ENCODE measurements at places on chromosomes 2 and 18.

- DNase-seq: no peak
These were observed 154.3 kb downstream of the RNF152 start for GRCh38 chr18:61738488-61738887.

GRCh38 chr2:30914456-30914855 lies 107.2 kb upstream of the CAPN13 start:
- DNase-seq: no peak

DNA sequence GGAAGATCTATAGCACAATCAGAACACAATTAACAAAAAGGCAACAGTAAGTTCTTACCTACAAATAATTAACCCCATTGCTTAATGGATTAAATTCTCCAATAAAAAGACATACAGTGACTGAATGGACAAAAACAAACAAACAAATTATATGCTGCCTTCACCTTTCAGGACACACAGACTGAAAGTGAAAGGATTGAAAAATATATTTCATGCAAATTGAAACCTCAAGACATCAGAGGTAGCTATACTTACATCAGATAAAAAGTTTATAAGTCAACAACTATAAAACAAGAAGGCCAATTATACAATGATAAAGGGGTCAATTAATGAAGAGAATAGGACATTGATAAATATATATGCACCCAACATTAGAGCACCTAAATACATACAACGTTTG lies 741.2 kb upstream of the FAM98A start:
- no peak for DNase-seq

- no peak for DNase-seq
These were observed 42.7 kb downstream of the ODC1 start for GRCh38 chr2:10405448-10405847.

GRCh38 chr2:27860111-27860510 lies 30.1 kb downstream of the RBKS start:
- no peak for DNase-seq

DNA sequence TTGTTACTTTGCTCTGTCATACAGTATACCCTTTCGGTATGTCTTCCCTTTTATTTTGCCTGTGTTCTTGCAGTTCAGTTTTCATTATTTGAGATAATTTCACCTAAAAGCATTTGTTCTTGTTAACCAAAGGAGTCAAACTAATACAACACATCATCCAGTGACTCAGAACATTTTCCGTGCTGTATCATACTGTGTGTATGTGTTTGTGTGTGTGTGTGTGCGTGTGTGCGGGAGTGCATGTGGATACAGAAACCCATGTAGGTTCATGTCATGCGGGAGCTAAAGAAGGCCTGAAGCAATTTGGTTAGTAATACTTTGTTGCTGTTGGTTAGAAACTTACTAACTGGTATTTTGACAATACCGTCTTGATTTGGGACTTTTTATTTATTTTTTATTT lies 60.0 kb downstream of the CEP192 start:
- DNase-seq: no peak

GRCh38 chr2:150228936-150229335 lies 258.5 kb downstream of the RND3 start:
- DNase-seq: peak; percentile 13

- no peak for DNase-seq
These were observed 35.0 kb downstream of the RTN4 start for GRCh38 chr2:55014962-55015939.

DNA sequence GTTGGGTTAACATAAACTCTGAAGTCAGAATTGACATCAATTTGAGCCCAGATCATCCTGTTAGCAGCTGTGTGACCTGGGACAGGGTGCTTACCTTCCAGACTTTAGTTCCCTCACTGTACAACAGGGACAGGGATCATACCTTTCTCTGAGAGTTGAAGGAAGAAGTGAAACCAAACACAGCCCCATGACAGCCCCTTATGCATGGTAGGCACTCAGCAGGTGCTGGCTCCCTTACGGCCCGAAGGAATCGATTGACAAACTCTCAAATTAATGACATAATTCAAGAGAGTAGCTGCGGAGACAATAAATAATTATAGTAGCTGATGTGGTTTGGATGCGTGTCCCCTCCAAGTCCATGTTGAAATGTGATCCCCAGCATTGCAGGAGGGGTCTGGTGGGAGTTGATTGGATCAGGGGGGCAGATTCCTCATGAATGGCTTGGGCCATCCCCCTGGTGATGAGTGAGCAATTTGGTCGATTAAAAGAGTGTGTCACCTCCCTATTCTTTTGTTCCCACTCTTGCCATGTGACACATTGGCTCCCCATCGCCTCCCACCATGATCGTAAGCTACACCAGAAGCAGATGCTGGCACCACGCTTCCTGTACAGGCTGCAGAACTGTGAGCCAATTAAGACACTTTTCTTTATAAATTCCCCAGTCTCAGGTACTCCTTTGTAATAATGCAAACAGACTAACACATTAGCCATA lies 72.4 kb downstream of the ODC1 start:
- peak; percentile 57 for DNase-seq

DNA sequence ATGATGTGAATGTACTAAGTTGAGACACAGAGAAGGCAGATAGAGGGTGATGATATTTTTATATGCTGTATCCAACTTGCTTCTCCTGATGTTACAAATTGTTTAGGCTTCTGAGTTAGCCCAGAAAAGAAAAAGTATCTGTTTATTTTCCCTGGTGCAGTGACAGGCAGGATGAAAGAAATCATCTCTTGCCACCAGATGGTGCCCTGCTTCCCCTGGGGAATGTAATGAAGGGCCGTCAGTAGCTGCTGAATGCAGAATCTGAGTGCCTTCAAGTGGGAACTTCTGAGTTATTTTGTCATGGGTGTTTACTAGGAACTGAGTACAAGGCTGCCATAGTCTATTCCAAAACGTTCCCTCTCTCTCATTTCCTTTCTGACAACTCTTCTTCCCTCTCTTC lies 525.6 kb downstream of the MBD2 start:
- no peak for DNase-seq

DNA sequence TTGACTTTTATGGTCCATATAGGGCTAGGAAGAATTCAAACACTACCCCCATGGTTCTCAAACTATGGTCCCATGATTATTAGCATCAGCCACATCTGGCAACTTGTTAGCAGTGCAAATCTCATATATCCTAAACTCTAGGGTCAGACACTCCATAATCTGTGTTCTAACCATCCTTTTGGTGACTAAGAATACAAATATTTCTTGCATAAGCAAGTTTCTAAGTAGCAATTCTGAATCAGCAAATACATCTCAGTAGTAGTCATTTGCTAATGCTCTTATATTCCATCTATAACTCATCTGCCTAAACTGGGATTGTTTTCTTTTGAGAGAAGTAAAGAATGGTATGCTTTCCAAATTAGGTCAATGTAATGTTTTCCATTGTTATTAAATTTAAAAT lies 447.3 kb downstream of the TMX3 start:
- no peak for DNase-seq

DNA sequence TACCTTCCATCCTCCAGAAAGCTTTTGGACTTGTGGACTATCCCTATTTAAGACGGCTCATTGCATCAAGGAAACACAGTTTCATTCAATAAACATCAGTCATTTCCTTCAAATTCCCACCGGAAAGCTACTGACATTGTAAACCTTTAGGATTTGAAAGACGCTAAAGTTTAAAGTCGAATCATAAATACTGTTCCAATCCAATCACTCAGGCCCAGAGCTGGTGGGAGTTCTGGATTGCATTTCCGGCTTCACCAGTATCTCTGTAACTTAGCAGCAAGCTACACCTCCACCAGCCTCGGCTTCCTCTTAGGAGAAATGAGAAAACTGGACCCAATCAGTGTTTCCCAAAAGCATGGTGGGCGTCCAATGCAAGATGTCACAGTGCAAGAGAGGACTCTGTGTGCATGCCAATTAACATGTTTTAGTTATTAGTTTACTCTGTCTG lies 1.6 kb downstream of the WDFY1 start:
- no peak for DNase-seq

DNA sequence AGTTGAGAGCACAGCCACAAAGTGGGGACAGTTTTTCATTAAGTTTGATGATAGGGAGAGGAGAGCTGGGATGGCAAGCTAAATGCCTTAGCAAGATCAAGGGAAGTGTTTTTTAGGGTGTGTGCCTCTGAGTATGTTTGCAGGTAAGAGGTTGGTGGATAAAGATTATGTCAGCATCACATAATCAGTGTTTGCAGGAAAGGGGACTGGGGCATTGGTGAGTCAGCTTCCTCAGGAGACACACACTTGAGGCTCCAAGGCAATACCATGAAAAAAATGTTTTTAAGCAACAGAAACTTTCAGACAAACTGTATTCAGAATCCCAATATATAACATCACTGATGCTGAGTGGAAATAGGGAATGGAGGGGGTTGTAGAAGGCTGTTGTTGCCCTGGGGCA lies 25.4 kb upstream of the DTNB start:
- no peak for DNase-seq

DNA sequence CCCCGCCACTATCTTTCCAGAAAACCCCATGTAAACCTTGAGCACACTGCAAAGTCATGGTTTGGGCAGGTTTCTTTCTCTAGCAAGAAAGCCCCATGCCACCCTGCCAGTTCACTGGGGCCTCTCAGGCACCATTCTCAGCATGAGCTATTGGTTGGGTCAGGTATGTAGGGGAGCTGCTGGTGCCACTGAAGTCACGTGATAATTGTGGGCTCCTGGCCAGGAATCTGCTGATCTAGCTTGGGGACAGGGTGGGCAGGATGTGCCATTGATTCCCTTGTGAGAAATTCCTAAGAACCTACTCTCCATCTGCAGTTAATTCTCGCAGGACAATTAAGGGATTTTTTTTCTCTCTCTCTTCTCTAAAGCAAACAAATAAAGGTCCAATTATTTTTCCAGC lies 26.5 kb upstream of the HNMT start:
- no peak for DNase-seq

DNA sequence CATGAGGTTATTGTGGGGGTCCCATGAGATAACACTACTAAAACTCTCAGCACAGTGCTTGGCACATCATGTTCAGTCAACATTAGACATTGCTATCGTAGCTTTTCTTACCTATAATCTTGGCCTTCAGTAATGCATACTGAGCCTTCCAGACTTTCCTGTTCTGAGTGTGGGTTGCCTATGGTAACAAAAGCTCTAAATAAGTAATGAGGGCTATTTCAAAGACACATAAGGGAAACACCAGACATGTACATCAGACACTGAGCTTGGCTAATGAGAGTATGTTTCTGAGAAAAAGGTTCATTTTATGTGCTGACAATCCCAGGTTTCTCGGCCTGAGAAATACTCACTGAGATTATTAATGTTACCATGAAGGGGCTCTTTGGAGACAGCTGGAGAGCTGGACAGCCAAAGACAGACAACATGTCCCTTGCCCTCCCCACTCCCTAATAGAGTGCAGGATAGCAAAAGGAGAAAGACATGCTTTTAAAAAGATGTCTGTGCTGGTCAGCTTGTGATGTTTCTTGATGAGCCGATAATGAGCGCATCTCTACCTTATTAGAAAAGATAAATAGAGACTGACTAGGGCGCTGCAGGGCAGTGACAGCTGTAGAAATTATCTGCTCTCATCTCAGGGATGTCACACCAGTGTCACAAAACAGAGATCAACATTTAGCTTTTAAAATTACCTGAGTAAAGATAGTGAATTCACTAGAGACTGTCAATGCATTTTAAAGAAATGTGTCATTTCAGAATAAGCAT lies 25.4 kb downstream of the POLE4 start:
- DNase-seq: no peak

DNA sequence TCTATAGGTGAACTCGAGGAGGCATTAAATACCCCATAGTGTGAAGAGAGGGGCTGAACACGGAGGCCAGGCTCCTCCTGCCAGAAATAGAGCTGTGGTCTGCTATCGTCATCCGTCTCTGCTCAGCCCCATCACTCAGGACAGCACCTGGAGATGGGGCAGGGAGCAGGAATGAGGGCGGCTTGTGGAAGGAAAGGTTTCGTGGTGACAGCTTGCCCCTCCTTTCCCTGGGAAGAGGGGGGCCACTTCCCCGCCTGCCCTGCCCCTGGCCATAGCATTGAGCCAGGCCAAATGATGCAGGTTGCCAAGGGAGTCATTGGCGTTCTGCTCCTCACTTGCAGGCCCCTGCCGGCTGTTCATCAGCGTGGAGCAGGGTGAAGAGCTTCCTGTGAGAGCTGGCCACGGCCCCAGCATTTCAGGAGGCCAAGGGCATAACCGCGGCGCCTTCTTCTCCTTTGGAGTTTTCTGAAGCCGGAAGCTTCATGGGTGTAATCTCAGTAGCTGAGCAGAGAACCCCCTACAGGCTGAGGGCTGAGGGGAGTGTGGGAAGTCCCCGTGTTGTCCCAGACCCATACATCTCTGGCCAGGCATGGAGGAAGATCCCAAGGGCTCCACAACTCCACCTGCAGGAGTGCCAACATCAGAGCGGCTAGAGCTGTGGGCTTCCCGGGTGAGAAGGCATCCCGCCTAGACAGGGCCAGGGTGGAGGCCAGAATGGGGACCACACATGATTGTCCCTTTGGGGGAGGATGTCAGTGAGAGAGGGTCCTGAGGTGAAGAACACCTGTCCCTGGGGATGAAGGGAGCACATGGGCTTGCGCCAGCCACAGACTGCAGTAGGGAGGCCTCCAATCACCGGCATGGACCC lies 112.5 kb upstream of the GLI2 start:
- no peak for DNase-seq

GRCh38 chr18:22928339-22928738 lies 4.8 kb upstream of the RBBP8 start:
- DNase-seq: no peak

DNA sequence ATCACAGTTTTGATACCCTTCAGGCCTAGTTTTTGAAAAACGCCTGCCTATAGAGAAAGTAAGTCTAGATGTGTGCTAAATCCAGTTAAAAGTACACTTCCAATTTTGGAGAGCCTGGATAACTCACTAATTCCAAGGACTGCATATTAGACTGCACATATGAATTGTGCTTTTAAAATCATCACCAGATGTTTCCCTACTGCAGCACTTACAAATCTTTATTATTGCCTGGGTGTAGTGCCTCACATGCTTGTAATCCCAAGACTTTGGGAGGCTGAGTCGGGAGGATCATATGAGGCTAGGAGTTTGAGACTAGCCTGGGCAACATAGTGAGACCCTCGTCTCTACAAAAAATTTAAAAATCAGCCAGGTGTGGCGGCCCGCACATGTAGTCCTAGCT lies 35.9 kb upstream of the HTR2B start:
- no peak for DNase-seq

GRCh38 chr2:38549851-38550250 lies 52.9 kb downstream of the HNRNPLL start:
- no peak for DNase-seq

DNA sequence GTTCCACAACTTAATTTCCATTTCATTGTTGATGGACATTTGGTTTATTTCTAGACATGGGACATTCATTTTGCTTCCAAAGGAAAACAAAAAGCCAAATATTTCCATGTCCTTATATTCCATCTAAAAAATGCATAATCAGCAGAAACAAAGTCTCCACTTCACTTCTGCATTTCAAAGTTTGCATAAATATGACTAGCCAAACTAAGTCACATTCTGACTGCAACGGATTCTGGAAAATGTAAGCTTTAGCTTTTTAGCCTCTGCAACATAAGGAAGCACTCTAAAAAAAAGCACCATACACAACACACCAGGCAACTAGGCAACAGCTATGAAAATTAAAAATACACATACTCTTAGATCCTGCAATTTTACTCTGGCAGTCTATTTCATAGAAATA lies 135.3 kb downstream of the ETAA1 start:
- no peak for DNase-seq

Measured in NCI-H1417 treated with DMSO at 0.1 percent for 48 hours (cell line).